ENCODE measurements at places on chromosomes 6 and 20.

DNA sequence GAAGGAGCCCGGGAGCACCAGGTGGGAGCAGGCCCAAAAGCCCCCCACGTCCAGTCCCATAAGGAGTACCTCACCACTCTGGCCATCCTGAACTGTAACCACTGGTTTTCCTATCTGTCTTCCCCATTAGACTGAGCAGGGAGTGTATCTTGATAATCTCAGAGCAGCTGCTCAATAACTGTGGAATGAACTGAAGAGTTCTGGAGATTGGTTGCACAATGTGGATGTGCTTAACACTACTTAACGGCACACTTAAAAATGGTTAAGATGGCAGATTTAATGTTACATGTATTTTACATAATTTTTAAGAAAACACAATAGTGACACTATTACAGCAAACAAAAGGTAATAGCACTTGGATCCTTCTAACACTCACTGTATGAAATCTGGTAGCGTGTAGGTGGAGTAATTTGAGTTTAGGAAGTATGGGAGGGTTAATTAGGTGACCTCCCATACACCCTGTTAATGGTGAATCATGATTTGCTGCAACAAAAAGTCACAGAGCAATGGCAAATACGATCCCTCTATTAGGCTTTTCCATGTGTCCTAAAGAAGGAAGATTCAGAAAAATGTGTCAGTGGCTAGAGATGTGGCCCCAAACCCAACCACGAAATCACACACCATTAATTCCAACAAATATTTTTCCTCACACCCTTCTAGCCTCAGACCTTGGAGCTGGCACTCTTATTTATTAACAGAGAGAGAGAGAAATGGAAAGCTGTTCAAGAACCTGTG is 18.4 kb downstream of the TRAM2 start:
- no peak for DNase-seq

GRCh38 chr6:162100096-162100495 is 627.5 kb downstream of the PRKN start:
- DNase-seq, result no peak

DNA sequence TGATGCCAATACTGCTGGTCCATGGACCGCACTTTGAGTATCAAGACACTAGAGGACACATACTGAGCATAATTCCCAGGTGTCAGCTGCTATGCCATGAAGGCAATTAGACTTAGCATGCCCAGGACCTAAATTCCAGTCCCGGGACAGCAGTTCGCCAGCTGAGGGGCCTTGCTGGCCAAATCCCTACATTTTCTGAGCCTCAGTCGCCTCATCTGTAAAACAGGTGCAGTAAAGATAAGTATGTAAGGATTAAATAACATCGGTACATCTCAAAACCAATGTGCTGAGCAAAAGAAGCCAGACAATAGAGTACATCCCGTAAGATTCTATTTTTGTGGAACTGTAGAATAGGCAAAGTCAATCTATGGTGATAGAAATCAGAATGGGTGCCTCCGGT is 1.0 kb downstream of the BFSP1 start:
- no peak for DNase-seq

DNA sequence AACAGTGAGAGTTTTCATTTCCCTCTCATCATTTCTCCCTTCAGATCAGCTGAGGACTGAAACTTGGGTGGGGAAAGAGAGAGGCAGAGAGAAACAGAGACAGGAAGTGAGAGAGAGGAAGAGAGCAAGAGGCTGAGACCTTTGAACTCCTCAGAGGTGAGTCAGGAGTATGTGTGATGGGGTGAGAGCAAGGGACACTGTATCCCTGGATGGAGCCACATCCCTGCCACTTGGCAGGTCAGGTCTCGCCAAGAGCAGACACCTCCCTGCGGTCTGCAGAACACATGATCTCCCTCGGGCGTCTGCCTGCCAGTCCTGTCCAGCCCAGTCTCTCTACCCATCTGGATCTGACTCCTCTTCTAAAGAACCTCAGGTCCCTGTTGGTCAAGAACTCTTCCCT is 62.7 kb upstream of the SYNDIG1 start:
- DNase-seq, result peak; percentile 2

DNA sequence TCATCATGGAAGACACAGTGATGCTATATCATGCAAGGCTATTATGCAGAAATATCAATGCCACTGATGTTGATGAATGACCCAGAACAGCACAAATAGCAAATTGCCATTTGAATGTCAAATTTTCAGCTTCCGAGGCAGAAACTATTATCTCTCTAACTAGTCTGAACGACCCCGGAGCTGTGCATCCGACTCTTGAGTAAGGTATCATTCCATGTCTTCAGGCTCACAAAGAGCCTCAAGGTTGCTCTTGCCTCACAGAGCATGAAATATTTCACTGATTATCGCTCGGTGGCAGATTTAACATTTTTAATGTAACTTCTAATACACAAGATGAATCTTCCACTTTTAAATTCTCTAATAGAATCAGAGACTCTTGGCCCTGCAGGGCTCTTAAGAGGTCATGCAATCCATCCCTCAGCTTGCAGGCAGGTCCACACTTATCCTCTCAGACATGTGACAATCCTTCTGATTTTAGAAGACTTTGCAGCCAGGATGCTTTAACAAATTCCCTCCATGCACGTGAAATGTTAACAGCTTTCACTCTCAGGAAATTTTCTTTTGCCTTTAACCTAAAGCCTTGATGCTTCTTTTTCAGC is 221.0 kb downstream of the FRK start:
- DNase-seq, result no peak

GRCh38 chr20:40545478-40545877 is 143.6 kb downstream of the MAFB start:
- no peak for DNase-seq

- DNase-seq, result no peak
These were observed 639 bp upstream of the ZNF335 start for GRCh38 chr20:45972500-45973183.

DNA sequence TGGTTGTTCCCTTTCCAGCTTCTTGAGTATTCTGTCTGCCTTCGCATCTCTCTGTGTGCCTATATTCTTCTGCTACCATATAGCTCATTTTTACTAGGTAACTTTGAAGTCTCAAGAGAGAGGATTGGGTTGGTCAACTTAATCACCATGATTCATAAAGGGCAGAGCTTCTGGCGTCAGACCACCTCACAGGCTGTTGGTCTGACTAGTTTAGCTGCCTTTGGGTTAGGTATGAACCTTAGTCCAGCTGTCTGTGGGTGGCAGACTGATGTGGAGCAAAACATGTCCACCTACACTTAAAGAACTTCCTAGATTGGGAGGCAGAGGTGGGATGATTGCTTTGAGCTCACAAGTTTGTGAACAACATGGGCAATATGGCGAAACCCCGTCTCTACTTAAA is 192.2 kb upstream of the SGK1 start:
- no peak for DNase-seq

- no peak for DNase-seq
These were observed 72.8 kb upstream of the CEP85L start for GRCh38 chr6:118724211-118724610.

GRCh38 chr6:7910298-7910653 is 312 bp downstream of the TXNDC5 start:
- no peak for DNase-seq

DNA sequence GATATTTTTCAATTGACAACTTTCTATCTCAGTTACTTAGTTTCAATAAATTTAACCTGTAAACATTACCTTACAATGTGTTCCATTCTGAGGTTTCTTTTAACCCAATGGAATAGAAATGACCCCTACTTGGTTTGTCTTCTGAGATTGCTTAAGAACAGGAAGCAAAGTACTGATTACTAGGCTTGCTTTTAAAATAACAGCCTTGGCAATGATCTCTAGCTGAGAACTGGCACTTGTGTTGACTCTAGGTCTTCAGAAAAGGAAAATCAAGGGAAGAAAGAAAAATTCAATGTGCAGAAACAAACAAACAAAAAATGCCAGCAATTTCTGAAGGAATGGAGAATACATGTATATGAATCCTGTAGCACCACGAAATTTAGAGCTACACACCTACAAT is 66.1 kb downstream of the SYNE1 start:
- peak; percentile 13 for DNase-seq

DNA sequence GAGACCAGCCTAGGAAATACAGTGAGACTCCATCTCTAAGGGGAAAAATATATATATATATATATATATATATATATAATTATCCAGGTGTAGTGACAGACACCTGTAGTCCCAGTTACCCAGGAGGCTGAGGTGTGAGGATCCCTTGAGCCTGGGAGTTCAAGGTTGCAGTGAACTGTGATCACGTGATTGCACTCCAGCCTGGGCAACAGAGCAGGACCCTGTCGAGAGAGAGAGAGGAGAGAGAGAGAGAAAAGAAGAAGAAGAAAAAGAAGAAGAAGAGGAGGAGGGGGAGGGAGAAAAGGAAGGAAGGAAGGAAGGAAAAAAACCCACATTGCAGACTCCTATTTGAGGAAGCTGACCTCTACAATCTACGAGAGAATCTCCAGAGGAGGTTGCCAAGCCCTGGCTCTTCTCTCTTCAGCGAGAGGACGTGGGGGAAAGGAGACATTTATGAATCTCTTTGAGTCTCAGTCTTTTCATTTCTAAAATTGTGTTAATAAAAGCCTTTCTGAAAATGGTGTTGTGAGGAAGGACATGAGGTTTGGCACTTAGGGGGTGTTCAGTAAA is 49.7 kb downstream of the COL11A2 start:
- DNase-seq, result no peak

- no peak for DNase-seq
These were observed 79.0 kb downstream of the ANKEF1 start for GRCh38 chr20:10113746-10114145.

DNA sequence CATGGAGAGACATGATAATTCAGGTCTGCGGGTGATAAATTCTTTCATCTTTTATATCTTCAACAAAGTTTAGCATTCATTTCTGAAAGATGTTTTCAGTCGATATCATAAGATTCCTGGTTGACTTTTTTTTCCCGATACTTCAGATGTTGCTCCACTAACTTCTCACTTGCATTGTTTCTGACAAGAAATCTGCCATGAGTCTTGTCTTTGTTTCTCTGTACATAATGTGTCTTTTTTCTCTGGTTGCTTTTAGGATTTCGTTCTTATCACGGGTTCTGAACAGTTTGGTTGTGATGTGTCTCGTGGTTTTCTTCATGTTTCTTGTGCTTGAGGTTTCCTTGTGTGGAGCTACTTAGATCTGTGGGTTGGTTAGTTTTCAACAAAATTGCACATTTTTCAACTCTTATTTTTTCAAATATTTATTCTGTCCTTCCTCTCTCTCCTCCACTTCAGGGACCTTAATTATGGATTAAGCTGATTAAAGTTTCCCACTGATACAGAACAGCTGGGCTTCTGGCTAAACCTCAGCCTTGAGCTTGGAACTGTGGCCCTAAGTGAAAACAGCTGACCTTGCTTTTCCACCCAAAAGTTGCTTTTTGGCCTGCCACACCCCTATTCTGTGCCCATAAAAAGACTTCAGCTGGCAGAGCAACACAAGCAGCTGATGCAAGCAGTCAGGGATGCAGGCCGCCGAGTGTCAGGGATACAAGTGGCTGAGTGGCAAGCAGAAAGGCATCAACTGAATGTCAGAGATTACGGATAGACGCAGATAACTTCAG is 97.9 kb upstream of the SNX9 start:
- DNase-seq, result no peak

GRCh38 chr20:54140927-54141566 is 32.7 kb downstream of the CYP24A1 start:
- DNase-seq, result peak; percentile 60

DNA sequence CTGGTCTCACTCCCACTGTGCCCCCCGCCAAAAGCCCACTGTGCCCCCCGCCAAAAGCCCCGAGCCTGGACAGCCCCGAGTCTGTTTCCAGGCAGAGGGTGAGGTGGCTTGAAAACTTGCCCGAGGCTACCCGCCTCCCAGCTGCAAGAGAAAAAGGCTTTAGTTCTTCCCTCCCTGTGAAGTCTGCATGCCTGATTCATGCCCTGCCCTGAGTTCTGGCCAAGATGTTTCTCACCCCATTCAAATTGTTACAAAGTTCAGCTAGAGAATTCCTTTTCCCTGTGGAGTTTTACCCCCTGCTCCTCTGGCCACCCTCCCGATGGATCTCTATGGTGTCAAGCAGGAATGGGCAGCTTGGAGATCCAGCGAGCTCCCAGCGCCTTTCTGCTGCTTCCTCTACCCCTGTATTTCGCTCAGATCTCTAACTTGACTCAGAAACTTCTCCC is 298.8 kb upstream of the MAP3K7 start:
- DNase-seq, result peak; percentile 2

- DNase-seq, result no peak
These were observed 126.0 kb downstream of the MOXD1 start for GRCh38 chr6:132275066-132275970.

GRCh38 chr6:113879186-113880096 is 22.3 kb downstream of the MARCKS start:
- DNase-seq, result peak; percentile 87

GRCh38 chr20:62888406-62888805 is 26.8 kb upstream of the TCFL5 start:
- no peak for DNase-seq

DNA sequence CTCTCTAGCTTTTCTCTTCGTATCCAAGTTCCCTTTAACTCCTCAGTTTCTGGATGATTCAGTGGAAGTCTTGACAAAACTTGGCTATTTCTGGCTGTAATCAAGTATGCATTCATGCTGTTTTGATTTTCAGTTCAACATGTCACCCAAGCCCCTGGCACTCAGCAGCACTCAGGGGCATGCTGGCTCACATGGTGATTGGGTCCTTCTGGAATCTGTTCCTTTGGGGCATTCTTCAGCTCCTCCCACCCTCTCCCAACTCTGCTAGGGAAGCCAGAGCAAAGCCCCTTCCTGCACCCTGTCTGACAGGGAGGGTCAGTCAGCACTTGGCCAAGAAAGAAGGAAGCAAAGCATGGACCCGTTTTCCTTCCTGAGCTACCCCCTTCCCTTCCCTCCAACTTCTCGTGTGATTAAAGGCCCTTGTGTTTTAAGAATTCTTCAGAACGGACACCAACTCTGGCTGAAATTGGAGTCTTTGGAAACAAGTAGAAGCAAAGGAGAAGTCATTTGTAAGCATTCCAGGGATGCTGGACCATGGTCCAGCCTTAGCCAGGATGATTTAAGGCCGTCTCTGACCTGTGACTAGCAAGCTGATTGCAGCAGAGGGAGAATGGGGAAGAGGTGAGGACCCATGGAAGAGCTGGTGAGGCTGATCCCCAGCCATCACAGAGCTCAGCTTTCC is 7.1 kb downstream of the PLEKHG1 start:
- no peak for DNase-seq

- DNase-seq, result no peak
These were observed 42.5 kb downstream of the LYRM2 start for GRCh38 chr6:89596056-89596455.

GRCh38 chr6:37033255-37033654 is 27.8 kb downstream of the FGD2 start:
- no peak for DNase-seq

GRCh38 chr6:142336787-142337186 is 35.0 kb downstream of the ADGRG6 start:
- DNase-seq, result no peak

- no peak for DNase-seq
These were observed 16.7 kb downstream of the PLAGL2 start for GRCh38 chr20:32190616-32191415.

Measured in adipocyte (in vitro differentiated cells).